ENCODE measurements at places on chromosomes 7 and 10.

DNA sequence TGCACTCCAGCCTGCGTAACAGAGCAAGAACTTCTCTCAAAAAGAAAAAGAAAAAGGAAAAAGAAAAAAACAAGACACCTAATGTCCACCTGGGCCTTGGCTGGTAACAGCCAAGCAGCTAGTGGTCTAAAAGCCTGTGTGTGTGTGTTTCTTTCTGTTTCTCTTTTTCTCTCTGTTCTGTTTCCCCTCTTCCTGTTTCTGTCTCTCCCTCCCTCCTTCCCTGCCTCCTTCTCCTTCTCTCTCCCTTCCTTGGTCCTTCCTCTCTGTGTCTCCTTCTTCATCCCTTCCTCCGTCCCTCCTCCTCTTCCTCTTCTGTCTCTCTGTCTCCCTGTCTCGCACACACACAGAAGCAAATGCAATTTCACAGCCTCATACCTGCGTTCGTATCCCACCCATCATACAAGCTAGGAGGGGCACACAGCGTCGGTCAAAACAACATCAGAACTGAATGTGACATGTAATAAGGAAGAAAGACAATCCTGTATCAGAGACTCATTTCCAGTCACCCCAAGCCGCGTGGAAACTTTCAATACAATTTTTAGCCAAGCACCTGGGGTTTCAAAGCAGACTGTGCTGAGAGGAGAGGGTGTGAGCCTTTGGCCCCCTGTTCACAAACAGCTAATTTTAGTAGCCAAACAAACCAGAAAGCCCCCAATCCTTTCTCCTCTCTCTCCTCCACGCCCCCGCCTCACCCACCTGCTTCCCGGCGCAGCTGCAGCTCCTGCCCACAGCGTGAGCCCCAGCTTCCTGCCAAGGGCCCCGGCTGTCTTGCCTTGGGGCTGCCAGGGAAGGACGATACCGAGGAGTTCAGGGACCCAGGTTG, 50.2 kb upstream of the GNA12 start:
- DNase-seq: no peak

DNA sequence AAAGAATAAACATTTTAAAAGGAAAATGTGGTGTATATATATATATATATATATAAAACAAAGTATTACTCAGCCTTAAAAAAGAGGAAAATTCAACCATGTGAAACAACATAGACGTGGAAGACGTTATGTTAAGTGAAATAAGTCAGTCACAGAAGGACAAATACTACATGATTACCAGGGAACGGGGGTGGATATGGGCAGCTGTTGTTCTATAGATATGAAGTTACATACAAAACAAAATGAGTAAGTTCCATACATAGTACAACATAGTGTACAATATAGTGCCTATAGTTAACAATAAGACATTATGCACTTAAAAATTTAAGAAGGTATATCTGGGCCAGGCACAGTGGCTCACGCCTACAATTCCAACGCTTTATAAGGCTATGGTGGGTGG, 48.8 kb downstream of the SGMS1 start:
- no peak for DNase-seq

- DNase-seq: no peak
These were observed 867.5 kb downstream of the NRG3 start for GRCh38 chr10:82742478-82742877.

GRCh38 chr10:60943316-60944057, 498 bp downstream of the RHOBTB1 start:
- peak; percentile 75 for DNase-seq

- peak; percentile 77 for DNase-seq
These were observed 167.4 kb upstream of the SH2B2 start for GRCh38 chr7:102119213-102119651.

DNA sequence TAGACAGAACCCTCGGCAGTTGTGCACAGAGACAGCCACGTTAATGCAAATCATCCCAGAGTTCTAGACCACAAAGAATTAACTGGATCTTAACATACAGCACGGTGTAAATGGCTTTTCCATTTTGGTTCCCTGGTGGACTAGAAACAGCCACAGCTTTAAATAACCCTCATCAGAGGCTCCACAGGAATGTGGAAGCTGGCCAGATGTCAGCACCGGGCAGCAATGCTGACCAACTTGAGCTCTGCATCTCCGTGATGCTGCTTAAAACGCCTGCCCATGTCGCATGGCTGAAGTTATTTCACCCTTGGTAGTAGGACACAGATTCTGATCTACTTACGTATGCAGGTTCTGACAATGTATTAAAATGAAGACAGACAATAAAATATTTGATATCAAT, 24.5 kb downstream of the RSU1 start:
- no peak for DNase-seq

DNA sequence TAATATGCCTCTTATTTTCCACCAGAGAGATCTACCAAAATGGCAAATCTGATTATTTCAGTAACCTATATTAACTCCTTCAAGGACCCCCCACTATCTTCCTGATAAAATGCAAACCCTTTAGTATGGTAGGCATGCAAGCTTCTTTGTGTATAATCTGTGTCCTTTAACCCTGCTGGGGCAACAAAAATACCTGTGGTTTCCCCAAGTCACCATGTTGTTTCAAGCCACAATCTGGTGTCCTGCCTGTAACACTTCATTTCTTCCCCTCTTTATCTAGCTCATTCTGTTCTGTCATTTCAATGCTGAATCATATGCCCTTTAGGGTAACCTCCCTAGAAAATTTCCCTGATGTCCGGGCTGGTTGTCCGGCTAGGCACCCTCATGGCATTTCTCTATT, 5.3 kb downstream of the CALCR start:
- no peak for DNase-seq

DNA sequence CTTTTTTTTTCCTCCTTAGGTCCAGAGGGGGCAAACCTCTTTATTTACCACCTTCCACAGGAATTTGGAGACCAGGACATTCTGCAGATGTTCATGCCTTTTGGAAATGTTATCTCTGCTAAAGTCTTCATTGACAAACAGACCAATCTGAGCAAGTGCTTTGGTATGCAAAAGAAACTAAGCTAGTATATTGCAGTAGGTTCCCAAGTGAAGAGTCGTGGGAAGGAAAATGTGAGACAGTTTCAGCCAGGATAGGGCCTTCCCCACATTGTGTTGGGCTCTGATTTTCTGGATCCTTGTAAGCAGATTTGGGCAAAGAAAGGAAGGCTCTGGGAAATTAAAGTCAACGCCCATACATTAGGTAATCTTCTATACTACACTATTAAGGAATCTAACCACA, 285.6 kb downstream of the USP6NL start:
- no peak for DNase-seq

- no peak for DNase-seq
These were observed 26.2 kb downstream of the MINDY4 start for GRCh38 chr7:30797176-30798040.

GRCh38 chr7:76165973-76166403, 35.7 kb upstream of the SRRM3 start:
- DNase-seq: no peak

- DNase-seq: no peak
These were observed 165.5 kb downstream of the DIP2C start for GRCh38 chr10:523925-524324.

DNA sequence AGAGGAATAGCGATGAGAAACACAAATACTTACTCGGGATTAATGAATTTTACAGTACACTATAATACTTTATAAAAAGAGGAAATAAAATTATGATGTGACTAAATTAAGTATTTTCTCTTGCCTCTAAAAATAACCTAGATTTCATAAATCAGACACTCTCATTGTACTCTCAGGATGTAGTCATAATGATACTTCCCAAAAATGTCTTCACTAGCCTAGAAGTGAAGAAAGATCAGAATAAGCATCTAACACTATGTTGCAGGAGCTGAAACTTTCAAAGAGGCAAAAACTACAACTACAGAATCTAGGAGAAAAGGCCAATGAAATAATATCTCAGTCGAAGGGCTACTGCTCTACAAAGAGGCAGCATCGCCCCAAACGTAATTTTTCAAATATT, 49.4 kb downstream of the DNAJC1 start:
- DNase-seq: no peak

DNA sequence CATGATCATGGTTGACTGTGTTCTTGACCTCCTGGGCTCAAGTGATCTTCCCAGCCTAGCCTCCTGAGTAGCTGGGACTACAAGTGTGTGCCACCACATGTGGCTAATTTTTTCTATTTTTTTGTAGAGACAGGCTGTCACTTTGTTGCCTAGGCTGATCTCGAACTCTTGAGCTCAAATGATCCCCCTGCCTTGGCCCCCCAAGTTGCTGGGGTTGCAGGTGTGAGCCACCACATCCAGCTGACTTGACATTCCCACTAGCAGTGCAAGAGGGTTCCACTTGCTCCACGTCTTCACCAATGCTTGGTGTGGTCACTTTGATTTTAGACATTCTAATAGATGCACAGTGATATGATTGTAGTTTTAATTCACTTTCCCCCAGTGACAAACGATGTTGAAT, 25.1 kb downstream of the CYP26A1 start:
- DNase-seq: no peak

DNA sequence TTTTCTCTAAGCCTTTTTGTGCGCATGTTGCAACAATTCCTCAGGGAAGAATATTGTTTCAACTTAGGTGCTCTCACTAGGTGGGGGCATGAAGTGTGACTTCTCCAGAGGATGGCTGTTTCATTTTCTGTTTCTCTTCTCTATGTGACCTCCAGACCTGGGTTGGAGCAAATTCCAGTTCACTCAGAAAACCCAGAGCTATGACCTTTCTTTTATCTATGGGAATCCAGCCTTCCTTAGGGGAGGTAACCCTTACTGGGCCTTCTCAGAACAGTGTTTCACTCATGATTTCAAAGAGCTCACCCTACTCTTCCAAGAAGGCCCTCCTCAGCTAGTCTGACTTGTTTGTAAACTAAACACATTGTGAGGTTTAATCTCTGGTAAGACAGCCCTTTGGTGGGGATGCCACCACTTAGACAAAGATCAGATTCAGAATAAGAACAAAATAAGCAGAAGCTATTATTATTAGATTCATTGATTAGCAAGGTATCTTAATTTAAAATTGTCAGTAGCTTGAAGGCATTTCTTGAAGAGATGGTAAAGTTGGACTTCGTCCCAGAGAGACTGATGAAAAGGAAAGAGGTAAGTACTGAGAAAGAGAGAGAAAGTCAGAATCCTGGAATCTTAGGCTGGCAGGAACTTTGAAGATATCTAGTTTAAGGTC, 16.6 kb upstream of the TAS2R60 start:
- DNase-seq: no peak

DNA sequence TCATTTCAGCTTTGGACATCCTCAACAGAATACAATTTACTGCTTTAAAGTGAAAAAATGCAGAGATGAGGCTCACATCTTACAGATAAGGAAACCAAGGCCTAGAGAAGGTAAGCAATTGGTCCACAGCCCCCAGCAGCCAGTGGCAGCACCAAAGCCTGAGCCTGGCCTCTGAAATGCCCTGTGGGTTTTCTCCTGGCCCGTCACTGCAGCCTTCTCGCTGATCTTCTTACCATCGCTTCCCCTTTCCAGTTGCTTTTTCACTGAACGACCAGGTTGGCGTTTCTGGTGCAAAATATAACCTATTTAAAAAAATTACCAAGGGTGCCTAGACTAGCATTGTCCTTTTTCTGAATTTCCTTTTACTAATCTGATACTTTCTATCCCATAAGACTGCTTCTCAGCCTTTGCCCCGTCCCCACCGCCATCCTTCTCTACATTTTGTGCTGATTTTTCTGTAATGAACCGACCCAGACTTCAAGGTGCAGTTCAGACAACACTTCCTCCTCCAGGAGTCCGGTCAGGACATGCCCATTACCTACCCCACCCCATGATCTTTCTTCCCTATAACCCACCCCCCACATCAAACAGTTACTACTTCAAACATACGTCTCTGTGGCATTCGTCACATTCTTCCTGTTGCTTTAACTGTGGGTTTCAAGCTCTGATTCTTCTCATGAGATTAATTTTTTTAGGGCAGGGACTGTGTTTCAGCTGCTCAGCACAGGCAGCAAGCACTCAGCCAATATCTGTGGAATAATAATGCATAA, 289.4 kb downstream of the DNAJB6 start:
- DNase-seq: no peak

GRCh38 chr10:116088985-116089384, 184.0 kb downstream of the GFRA1 start:
- no peak for DNase-seq

GRCh38 chr7:154503962-154504550, 451.9 kb downstream of the DPP6 start:
- no peak for DNase-seq

DNA sequence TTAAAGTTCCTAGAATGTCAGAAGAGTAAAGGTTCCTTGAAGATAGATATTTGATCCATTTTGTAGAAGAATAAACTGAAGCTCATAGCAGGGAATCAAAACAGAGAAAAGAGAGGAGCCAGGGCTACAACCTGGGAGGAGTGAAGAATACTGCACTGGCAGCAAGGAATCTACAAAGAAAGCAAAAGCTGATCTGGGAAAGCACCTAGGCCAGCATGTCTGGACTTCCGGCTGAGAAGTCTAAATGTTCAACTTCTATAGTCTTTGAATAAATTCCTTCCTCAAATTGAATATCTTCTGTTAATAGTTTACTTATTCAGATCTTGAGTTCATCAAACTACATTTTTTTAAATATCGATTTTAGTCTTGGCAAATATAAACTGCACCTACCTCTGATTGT, 78.2 kb downstream of the VPS41 start:
- DNase-seq: no peak
